Kidney epithelial cell (primary cell): ENCODE measurements at places on chromosomes 6 and 20.

DNA sequence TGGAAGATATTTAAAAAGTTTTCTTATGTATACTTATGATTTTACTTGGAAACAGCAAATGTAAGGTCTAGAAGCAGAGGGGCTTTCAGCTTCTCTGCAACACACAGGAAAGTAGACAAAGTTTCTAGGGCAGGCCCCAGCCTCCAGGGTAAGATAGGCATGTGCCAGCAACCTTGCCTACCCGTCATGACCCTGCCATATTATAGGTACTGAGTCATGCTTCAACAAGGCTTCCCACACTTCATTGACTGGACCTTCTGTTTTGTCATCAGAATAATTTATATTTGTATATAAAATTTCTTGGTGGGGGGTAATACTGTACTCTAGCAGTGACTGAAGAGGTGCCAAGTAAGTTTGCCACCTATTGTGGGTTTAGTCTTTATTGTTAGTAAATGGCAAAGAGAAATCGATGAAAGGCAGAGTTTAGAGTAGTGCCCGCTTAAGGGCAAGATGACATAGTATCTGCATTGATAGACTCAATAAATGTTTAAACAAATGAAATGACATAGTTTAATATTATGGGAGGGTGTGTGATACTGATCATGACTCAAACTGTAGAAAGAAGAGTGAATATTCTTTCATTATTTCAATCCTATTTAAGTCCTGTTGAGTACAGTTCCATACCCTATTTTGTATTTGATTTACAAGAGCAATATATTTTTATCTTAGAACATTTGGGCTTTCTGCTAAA is 95.6 kb downstream of the JARID2 start:
- no peak for DNase-seq

GRCh38 chr20:49276161-49276960 is 1.5 kb downstream of the ZNFX1 start:
- peak; percentile 51 for DNase-seq

DNA sequence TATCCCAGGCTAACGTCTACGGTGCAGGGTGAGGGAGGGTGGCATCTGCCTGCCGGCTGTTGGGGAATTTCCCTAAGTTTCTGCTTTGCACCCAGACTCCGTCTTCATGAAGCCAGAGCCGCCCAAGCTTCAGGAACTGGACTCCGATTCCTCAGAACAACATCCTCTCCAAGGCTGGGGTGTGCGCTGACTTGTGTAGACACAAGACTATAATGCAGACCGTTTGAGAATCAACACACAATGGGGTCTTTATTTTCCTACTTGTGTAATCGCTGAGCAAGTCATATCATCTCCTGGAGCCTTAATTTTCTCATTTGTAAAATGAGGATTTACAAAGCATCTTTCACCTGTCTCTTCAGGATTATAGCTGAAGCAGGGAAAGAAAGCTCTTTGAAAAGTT is 160.5 kb upstream of the AGPAT4 start:
- DNase-seq, result no peak

- DNase-seq, result no peak
Observed at GRCh38 chr6:170128346-170128745, 162.5 kb downstream of the DLL1 start.

- no peak for DNase-seq
Observed at GRCh38 chr6:96522465-96523009, 931 bp downstream of the UFL1 start.

DNA sequence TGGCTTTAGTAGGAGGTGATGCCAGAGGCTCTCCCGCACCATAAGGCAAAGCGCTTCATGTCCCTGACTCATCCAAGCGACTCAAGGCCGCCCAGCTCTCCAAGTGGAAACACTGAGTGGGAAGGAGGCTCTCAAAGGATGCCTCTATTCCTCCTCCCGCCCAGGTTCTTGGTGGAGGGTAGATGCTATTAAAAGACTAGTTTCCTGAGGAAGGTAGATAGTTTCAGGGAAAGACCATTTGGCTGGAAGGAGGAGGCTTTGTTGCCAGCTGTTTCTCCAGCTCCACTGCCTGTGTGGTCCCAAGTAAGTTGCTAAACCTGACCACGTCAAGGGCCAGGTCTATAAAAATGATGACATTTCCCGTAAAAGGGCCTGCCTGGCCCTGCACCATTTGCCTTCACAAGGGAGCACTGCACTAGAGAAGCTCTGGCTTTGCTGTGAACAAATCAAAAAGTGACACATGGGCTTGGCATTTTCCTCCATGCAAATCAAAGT is 48.2 kb downstream of the GMDS start:
- no peak for DNase-seq

DNA sequence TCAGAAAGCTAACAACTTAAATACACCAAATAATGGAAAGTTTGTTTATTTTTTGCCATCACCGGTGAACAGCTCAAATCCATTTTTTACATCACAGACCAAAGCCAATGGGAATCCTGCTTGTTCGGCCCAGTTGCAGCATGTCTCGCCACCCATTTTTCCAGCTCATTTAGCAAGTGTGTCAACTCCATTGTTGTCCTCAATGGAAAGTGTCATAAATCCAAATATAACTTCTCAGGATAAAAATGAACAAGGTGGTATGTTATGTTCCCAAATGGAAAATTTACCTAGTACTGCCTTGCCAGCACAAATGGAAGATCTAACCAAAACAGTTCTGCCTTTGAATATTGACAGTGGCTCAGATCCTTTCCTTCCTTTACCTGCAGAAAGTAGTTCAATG is 65.3 kb upstream of the SMIM8 start:
- no peak for DNase-seq

DNA sequence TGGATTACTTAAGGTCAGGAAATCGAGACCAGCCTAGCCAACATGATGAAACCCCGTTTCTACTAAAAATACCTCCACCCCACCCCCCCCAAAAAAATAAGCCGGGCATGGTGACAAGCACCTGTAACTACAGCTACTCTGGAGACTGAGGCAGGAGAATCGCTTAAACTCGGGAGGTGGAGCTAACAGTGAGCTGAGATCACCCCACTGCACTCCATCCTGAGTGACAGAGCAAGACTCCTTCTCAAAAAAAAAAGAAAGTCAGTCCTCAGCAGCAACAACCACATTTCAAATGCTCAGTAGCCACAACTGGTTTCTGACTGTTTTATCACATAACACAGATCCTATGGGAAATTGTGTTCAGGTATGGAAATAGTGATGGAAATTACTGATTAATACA is 135.3 kb downstream of the HFE start:
- no peak for DNase-seq

DNA sequence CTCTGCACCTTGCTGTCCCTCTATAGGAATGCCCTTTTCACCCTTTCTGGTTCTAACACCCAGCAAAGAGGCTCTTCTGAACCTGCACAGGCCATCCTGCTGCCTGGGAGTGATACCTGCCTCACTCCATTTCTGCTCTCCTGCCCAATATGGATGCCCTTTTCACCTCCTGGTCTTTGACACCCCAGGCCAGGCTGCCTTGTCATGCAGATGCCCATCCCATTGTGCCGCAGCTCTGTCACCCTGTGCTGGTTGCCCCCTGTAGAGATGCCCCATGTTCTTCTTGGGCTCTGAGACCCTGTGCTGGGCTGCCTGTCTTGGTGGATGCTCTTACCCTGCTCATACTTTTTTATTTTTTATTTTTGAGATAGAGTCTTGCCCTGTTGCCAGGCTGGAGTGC is 95.3 kb downstream of the CDKAL1 start:
- DNase-seq, result no peak

DNA sequence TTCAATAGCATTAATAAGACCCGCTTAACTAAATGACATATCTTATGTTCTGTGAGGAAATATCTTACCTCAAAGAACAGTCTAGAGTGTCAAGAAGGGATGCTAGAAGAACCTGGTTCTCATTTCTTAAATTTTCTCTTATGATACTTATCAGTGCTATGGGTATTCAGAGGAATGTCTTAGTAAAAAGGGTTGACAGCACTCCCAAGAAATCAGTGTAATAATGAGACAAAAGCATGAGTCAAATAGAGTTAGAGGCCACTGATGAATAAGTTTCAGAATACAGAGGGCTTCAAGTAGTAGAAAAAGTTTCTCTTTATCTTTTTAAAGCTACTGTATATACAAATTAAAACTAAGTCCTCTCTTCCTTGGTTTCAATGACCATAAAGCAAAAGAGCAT is 242.8 kb downstream of the GJA1 start:
- DNase-seq, result no peak

- no peak for DNase-seq
Observed at GRCh38 chr20:40154514-40154913, 534.5 kb downstream of the MAFB start.
